ENCODE measurements at places on chromosomes 6 and 20.

DNA sequence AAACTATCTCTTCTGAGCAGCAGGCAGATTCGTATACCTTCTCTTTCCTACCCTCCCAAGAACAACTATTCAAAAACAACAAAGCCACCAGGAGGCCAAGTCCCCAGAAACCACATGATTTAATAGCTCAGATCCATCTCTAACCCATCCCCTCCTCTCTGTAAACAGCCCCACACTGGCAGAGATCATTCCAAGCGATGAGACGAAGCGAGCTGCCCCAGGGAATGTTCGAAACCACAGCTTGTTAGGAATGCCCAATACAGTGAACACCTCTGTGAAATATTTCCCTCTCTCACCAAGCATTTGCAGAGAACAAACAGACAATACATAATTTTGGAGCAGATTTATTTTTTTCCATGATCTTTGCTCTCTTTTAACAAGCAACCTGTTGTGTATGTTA is 231.8 kb downstream of the SOD2 start:
- DNase-seq = no peak

- no peak for DNase-seq
These were observed 5.8 kb downstream of the ZBTB24 start for GRCh38 chr6:109477184-109477583.

DNA sequence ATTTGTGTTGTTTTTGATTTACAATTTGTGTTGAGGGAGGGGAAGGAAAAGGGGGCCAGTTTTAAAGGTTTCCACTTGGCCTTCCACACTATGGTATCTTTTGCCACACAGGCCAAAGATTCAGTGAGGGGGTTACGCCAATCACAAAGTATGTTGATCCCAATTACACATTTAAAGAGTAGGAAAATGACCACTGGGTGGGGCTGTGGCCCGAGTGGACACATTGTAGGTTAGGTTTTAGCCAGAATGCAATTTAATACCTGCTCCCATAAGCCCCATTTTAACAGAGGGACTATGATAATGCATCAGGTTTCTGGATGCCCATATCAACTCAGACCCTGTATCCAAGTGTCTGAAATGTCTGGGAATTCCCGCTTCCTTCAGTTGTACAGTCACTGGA is 15.6 kb downstream of the VGLL2 start:
- DNase-seq = no peak

DNA sequence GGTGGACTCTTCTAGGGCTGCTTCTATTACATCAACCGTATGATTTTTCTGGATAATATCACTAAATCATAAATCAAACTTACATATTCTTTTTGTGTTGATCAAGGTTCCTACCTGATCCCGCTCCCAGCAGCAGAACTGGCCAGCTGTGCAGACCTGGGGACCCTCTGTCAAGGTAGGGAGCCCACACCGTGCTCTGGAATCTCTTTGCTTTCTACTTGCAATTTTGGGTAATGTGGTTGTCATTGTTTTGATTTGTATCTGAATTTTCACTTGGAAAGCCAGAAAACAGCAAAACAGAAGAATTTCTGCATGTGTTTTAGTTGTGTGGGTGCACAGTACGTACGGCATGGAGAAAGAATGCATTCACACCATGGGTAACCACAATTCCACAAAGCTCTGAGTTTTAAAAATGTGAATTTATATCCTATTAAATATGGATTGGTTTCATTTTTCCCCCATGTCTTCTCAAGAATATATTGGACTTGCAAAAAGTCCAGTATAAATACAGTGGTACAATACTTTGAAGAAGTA is 80.1 kb downstream of the ADGRG6 start:
- no peak for DNase-seq

DNA sequence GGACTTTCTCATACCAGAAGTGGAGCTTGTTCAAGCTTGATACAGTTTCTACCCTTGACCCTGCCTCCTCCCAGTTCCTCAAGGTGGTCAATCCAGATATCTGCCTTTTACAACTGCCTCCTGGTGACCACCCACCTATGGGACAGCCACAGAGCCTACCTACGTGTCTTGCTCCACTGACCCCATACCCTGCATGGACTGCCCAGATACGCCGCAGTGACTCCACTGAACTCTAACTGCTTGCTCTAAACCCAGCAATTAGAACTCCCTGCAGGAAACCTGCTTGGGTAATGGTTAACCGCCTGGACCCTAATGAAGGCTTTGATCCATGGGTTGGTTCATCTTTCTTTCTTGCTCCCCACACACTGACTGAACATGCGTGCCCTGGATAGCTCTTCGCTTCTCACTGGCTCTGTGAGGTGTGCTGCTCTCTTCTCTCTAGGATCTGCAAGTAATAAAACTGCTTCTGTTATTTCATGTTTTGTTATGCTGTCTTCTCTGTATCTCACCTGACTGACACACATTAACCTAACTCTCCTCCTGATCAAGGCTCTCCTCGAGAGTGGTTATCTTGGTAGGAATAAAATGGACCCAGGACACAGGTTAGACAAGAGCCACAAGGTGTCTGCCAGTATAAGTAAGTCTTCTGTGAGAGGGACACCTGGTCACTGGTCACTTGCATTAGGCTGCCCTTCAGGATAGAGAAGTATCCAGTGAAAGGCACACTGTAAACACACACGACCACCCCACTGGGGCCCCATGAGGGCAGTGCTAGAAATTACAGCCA is 79.2 kb downstream of the CHD6 start:
- DNase-seq = no peak

DNA sequence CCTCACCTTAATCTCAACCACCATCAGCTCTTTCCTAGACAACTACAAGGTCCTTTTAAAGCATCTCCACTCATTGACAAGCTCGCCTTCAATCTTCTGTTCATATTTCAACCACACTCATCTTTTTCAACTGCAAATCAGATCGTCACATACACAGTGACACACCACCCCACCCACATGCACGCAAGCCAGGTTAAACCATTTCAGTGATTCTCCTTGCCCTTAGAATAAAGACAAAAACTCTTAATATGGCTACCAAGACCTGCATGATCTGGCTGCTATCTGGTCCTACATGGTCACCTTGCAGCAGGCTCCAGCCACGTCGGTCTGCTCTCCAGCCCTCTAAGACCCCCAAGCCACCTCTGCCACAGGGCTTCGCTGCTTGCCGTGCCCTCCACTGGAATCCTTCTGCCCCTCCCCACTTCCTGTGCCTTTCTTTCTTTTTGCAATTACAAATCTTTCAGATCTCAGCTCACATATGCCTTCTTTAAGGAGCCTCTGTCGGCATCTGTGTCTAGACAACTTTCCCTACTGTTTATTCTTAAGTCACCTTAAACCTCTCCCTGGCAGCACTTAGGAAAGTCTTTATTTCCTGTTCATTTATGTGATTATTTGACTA is 507.3 kb upstream of the ARID1B start:
- no peak for DNase-seq

DNA sequence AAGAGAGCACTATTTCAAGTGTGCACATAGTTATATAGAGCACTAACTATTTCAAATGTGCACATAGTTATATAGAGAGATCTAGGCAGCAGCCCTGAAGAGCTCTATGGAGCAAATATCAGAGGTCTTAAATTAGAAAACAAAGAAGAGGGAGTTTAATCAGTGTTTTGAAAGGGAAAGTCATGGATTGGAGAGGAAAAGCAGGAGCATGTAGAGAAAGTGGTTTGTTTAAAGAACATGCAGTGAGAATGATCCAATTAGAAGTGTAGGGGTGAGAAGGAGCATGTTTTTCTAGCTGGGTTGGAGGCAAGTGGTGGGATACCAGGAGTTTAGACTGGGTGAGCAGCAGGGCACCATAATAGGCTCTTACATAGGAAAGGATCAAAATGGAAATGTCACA is 17.2 kb downstream of the TREML1 start:
- DNase-seq = no peak

DNA sequence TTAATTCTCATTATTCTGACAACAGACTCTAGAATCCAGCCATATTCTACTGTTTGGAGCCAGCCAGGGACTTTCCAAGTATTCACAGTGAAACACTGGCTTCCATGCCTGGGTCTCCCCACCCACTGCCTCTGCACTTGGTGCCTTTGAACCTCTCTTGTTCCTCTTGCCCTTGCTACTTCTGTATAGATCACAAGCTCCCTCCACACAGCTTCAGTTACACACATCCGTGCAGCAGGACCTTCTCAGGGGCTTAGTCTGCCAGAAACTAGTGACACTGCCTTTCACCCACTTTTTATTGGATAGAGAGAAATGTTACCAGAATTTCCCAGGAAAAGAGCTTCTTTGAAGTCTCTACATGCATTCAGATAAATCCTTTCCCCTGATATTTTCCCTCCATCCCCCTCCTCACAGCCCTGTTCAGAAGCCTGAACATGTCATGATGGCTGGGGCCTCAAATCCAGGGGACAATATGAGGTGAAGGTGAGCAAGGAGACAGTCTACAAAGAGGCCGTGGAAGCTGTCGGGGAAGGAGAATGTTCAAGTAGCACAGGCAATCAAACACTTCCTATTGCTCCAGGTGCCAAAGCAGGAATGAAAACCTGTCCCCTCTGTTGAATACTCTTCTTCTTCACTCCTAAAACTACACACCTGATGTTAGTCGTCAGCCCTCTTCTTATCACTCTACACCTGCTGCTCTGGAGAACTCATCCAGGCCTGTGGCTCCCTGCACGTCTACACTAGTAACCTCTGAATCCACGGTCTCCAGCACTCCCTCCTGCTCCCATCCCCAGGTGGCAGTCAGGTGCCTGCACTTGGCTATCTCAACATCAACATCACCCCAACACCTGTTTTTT is 20.2 kb upstream of the HLA-DOA start:
- DNase-seq = peak; percentile 68

DNA sequence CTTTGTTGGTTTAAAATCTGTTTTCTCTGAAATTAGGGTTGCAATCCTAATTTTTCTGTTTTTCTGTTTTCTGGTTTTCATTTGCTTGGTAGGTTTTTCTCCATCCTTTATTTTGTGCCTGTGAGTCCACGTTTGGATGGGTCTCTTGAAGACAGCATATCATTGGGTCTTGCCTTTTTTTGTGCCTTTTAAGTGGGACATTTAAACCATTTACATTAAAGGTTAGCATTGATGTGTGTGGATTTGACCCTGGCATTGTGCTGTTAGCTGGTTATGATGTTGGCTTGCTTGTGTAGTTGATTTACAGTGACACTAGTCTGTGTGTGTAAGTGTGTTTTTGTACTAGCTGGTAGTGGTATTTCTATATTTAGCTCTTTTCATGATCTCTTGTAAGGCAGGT is 28.0 kb upstream of the CST5 start:
- DNase-seq = no peak

GRCh38 chr20:54742193-54742592 is 266.8 kb downstream of the DOK5 start:
- DNase-seq = no peak

- DNase-seq = no peak
These were observed 159.6 kb upstream of the FLRT3 start for GRCh38 chr20:14497004-14497403.

GRCh38 chr20:23391707-23392310 is 29.5 kb downstream of the NAPB start:
- no peak for DNase-seq

GRCh38 chr6:84774985-84775284 is 10.5 kb upstream of the TBX18 start:
- no peak for DNase-seq

DNA sequence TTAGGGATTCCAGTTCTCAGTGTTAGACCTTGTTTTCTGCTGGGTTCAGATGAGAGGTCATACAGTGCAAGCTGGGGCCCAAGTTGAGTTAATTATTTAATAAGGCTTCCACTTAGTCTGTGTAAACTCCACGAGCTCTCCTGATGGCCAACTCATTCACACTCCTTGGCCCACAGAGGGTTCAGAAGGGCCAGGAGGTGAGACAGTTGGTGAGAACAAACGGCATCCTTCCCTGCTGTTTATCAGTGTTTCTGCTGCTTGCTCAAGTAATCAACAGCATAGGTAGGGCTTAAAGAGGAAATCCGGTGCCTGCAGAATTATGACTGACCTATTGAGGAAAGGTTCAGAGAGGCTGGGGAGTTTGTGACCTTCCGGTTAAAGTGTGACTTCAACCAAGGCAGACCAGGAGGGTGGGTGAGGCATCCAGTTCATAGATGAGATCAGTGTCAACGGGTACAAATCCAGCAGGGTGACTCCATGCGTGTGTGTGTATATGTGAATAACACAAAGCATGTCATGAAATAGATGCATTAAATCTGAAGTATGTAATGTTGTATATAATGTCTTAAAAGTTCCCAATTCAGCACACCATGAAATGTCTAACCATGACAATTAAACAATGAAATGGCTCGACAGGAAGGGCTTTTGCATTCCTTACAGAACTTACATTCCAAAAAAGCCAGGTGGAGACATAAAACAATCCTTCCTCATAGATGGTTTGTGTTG is 37.4 kb upstream of the BCAS1 start:
- DNase-seq = peak; percentile 52

GRCh38 chr6:116611056-116611455 is 5.2 kb upstream of the RSPH4A start:
- DNase-seq = no peak

DNA sequence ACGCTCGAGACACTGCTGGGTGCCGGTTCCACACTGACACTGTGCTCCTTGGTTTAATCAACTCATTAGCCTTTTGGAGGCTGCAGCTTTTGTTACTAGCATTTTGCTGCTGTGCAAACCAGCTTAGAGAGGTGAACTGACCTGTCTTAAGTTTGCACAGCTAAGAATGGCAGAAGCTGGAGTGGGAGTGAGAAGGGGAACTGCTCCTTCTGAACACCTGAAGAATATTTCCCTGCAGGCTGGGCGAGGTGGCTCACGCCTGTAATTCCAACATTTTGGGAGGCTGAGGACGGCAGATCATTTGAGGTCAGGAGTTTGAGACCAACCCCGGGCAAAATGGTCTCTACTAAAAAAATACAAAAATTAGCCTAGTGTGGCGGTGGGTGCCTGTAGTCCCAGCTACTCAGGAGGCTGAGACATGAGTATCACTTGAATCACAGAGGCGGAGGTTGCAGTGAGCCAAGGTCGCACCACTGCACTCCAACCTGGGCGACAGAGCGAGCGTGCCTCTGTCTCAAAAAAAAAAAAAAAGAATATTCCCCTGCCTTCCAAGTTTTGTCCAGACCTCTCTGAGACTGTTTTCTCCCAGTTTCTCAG is 5.0 kb downstream of the CEBPB start:
- no peak for DNase-seq

- no peak for DNase-seq
These were observed 93.2 kb downstream of the FOXF2 start for GRCh38 chr6:1482381-1483166.

GRCh38 chr20:32333181-32333987 is 24.7 kb upstream of the ASXL1 start:
- DNase-seq = no peak

DNA sequence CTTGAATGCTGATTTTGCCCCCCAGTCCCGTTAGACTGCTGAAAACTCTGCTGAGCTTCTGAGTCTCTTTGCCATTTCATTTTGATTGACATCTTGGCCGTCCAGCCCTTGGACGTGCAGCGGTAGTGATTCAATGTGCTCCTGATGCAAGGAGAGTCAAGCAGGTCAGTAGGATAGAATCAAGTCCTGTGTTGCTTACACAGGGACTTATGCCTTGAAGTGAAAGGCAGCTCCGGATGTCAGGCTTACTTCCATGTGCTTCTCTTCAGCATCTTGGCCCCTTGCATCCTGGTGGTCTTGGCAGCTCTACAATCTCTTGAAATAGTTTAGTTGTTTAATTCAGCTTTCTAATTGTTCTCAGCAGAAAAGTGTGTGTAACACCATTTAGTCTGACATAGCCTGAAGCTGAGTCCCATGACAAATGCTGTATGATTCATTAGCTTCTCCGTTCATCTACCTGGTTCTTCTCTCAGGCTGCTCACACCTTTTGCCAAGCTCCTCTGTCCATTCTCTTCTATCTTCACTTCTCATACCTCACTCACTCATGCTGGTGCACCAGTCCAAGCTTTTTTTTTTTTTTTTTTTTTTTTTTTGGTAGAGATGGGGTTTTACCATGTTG is 76.0 kb downstream of the EZR start:
- no peak for DNase-seq

All from stomach (tissue), 19 donors.